RCC 7860 (cell line): ENCODE measurements at places on chromosomes 1 and 21.
A peak's percentile ranks its signal among the peaks of the same experiment; 100 is the strongest.

DNA sequence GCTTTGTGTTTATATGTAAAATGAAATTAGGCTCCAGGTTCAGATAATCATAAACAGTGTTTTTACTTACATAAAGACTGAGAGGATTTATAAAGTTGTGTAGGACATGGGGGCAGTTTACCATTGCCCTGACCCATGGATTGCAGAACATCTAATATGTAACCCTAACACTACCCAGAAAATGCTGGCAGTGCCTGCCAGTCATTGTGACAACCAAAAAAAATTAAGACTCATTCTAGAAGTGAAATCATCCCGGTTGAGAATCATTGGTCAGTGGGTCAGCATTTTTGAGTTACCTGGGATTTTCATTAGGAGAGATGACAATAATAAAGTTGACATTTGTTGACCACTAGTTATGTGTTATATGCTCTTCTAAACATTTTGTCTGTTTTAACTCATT is 31.2 kb upstream of the THEM4 start:
- DNase-seq = no peak

GRCh38 chr1:50858761-50859160 is 101.3 kb downstream of the FAF1 start:
- no peak for DNase-seq

- DNase-seq = peak; percentile 63
These were observed 14.9 kb downstream of the ABCA4 start for GRCh38 chr1:94105957-94106529.

DNA sequence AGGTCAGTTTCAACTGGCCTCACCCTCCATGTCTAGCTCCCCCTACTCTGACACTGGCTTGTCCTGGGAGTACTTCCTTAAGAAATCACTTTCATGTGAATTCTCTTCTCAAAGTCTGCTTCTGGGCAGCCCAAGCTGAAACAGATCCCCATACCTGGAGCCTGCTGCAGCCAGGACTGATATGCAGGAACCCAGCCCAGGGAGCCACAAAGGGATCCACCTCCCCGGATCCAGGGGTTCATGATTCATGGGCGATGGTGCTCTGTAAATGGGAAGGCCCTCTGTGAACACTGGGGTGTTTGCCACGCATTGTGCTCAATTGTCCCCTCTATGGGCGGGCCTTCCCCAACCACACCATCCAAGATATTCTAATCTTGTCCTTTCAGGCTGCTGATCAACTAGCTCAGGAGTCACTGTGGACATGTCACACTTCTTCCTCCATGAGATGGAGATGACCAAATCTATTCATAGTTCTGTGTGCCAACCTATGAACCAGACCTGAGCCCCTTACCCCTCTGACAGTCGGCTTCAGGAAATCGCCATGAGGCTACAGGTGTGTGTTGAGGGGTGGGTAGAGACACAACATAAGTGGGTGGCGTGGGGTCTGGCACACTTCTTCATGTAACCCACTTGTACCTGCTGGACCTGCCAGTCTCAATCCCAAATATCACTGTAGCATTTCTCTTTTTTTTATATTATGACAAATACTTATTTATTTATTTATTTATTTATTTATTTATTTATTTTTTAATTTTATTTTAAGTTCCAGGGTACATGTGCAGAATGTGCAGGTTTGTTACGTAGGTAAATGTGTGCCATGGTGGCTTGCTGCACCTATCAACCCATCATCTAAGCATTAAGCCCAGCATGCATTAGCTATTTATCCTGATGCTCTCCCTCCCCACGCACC is 41.8 kb downstream of the RUNX3 start:
- DNase-seq = no peak

GRCh38 chr1:25573961-25574360 is 30.6 kb downstream of the LDLRAP1 start:
- DNase-seq = no peak

- no peak for DNase-seq
These were observed 7.4 kb downstream of the CFAP74 start for GRCh38 chr1:1996207-1996651.

DNA sequence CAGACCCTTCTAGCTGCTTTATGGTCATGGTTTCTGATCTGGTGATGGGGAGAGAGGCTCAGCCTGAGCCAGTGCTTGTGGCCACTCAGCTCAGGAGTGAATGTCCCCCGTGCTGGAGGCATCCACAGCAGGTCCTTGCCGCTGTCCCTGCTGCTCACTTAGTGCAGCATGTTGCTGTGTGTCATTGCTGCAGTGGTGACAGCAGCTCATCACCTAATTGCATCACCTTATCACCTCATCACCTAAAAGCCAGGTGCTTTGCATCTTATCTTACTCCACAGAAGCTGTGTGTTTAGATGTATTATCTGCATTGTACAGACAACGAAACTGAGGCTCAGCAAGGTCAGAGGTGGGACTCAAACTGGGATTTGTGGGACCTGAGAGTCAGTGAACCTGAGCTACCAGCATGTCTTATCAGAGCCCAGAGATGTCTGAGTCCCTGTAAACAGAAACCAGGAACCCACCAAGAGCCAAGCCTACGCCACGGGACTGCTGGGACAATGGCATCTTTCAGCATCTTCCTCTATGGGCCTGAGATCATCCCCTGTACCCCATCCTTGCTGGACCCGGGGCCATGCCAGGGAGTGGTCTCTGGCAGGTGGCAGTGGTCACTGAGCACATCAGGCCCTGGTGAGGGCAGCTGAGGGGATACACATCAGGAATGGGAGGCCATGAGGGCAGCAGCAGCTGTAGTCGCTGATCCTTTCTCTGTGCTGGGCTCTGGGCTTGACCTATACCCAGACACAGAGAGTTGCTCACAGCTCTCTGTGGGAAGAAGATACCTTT is 6.5 kb downstream of the PODN start:
- DNase-seq = no peak

DNA sequence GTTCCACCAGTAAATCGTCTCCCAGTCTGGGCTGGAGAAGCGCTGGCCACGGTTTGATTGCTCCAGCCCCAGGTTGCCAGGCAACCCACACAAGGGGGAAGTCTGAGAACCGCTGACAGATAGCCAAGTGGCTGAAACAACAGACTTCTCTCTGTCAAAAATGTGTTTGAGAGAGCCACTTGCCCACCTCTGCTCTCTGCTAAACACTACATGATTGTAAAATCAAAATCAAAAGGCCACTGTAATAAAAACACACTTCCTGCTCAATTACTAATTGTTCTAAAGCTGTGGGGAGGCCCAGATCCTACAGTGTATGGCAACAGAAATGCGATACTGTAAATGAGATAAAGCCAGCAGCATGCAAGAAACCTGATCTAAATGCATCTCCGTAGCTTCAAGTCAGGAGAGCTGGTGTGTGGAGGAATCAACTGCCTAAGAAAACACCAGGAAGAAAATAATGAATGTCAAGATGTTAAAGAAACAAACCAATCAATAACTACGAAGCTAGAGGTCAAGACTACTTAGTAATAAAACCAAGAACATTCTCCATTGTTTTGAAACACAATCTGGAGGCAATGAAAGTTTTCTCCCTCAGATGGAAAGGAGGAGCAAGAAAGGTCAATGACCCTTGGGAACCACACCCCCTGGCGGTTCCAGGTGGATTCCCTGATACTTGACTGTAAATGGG is 121.2 kb downstream of the SLC45A1 start:
- DNase-seq = peak; percentile 27

GRCh38 chr1:228151180-228151925 is 1.6 kb downstream of the GJC2 start:
- DNase-seq = no peak

DNA sequence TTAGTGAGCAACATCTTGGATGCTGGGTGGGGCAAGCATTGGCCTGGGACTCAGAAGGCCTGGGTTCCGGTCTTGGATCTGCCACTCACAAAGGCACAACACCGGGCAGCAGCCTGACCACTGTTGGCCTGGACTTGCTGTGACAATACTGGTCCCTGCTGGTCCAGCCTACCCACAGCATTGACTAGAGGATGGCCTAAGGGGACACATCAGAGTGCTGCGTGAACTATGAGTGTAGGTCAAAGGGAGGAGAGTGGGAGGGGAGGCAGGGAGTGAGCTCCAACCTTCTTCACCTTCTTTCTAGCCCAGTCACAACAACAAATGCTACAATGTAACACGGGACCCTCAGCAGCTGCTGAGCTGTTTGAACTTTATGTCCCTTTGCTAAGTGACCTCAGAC is 31.1 kb downstream of the TMEM50A start:
- DNase-seq = no peak

GRCh38 chr1:21451212-21451611 is 11.3 kb downstream of the NBPF3 start:
- DNase-seq = no peak

DNA sequence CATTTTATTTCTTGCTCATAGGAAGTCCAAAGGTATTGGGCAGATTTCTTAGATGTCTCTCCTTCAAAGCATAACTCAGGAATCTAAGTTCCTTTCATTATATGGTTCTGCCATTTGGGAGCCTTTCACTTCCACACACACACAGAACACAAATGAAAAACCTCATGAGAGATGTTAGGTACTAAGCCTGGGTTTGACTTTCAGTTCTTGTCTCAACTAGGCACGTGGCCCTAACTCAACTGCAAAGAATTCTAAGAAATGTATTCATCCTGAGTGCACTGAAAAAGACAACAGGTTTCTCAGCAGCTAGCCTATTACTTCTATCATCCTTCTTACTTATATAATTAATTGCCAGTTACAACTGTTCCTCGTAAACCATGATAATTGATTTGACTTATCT is 190.0 kb upstream of the SAMSN1 start:
- no peak for DNase-seq

GRCh38 chr1:56502700-56503245 is 76.6 kb downstream of the PLPP3 start:
- DNase-seq = no peak

- DNase-seq = no peak
These were observed 227.5 kb downstream of the HMCN1 start for GRCh38 chr1:185961664-185962063.

DNA sequence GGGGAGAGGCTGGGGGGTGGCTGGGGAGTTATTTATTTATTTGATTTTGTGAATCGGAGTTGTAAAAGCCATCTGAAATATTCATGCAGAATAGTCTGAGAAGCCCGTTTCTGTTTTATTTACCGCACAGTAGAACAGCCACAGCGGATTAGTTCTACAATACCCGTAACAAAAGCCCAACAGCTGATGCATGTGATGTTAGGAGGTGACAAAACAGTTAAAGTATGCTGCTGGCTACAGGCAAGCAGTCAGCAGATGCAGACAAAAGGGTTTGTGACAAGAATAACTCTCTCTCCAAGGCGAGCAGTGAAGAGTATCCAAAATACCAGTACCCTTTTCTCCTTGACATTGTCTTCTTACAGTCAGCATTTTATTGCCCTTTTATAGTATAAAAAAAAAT is 42.0 kb downstream of the PROX1 start:
- no peak for DNase-seq

- DNase-seq = no peak
These were observed 45.0 kb upstream of the HOOK1 start for GRCh38 chr1:59769736-59770095.

DNA sequence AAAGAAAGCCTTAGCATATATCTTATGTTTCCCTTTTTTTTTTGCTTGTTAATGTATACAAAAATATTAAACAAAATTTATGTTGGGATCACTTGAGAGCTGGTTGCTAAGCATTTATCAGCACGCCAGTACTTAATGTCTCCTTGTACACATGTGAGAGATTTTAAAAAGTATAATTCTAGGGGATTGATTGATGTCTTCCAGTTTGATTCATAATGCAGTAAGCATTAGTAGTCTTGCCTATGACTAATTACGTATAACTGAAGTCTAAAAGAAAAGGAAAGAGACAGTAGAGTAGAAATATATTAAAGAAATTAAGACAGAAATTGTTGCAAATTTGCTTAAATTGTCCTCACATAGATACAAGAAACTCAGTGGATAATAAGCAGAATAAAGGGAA is 1630.4 kb upstream of the B3GALT2 start:
- DNase-seq = no peak

DNA sequence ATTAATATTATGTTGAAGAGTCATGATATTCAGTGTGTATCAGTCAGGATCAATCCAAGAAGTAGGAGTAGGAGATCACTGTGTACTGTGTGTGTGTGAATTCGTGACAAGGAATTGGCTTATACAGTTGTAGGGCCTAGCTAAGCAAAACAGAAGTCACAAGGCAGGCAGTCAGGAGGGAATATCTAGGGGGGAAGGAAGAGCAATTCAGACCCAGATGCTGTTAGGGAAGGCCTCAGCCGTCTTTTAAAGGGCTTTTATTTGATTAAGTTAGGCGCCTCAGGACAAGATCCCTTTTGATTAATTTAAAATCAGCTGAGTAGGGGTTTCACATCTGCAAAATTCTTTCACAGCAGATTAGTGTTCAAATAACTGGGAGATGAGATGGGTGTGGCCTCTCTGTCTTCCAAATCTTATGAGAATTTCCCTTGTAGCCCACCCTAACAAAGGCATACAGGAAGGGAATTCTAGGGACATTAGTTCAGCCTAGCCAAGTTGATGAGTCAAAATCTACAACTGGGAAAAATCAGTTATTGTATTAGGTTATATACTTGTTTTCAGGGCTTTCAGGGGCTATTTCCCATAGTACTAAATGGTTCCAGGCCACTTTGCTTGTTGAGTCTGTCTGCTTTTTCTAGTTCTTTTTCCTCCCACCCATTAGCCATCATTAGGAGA is 47.4 kb downstream of the ALG6 start:
- no peak for DNase-seq

DNA sequence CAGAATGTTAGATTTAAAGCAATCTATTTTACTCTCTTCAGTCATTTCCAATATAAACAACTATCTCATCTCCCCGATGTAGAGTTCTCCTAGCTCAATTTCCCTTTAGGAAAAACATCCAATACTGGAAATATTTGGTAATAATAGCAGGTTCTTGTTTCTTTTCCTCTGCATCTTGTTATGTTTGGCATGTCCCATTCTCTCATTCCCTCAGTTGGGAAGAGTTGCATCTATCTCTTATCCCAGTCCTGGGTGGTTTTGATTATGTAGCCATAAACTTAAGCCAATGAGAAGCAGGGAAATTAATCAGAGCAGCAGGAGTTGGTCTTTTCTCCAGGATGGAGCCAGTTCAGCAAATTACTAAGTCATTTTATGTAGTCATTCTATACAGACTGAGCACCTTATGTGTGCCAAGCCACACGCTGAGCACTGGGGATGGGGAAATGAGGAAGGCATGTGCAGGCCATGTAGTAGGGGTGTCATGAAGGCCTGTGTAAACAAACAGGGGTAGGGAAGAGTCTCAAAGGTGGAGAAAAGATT is 418.2 kb upstream of the NFIA start:
- no peak for DNase-seq

GRCh38 chr1:95957748-95958147 is 723.7 kb downstream of the RWDD3 start:
- no peak for DNase-seq

DNA sequence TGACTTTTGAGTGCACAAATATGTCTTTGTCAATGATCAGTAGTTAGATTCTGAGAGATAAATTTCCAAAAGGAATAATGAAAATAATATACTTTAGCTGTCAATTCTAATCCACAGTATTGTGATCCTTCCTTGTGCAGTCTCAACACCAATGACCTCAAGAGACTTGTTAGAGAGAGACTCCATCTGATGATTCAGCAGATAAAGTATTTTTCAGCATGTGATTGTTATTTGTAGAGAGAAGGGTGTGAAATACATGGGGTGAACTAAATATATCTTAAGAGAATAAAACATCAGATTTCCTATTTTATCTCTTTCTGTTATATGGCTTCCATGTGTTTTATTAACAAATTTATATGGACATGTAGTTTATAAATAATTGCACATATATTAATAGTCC is 5.9 kb upstream of the ZNF124 start:
- DNase-seq = no peak
